Activated CD4-positive, alpha-beta T cell treated with anti-CD3 and anti-CD28 coated beads, Interleukin-2, amount 50 U/mL, for 24 hours (primary cell): ENCODE measurements at places on chromosomes 7 and 10.

GRCh38 chr7:12729112-12729511 is 41.7 kb downstream of the ARL4A start:
- DNase-seq, result no peak

- no peak for DNase-seq
Observed at GRCh38 chr10:50291261-50291850, 40.0 kb upstream of the ASAH2 start.

GRCh38 chr7:18151422-18151821 is 123.8 kb upstream of the PRPS1L1 start:
- DNase-seq, result no peak

- DNase-seq, result no peak
Observed at GRCh38 chr7:87420173-87420572, 55.3 kb downstream of the ABCB4 start.

DNA sequence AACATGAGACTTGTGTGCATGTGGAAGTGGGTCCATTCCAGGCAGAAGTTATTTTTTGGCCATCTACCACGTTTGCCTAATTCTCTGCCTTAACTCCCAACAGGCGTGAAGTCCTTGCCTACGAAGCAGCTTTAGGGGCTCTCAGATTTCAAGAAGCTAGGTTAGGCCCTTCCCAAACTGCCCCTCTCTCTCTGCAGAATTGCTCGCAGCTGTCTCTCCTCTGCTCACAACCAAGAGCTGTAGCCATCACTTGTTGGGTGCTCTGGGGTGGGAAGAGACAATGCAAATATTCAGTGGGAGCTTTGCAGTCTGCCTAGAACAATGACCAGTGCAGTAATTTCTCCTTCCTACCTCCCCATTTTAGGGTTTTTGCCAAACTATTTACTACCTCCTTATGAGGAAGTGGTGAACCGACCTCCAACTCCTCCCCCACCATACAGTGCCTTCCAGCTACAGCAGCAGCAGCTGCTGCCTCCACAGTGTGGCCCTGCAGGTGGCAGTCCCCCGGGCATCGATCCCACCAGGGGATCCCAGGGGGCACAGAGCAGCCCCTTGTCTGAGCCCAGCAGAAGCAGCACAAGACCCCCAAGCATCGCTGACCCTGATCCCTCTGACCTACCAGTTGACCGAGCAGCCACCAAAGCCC is 24.9 kb downstream of the CYP17A1 start:
- DNase-seq, result no peak

GRCh38 chr7:122056977-122057376 is 87.1 kb downstream of the AASS start:
- no peak for DNase-seq

- no peak for DNase-seq
Observed at GRCh38 chr7:91266067-91266688, 1.9 kb downstream of the FZD1 start.

- no peak for DNase-seq
Observed at GRCh38 chr7:149459201-149459539, 1.7 kb downstream of the ZNF777 start.

DNA sequence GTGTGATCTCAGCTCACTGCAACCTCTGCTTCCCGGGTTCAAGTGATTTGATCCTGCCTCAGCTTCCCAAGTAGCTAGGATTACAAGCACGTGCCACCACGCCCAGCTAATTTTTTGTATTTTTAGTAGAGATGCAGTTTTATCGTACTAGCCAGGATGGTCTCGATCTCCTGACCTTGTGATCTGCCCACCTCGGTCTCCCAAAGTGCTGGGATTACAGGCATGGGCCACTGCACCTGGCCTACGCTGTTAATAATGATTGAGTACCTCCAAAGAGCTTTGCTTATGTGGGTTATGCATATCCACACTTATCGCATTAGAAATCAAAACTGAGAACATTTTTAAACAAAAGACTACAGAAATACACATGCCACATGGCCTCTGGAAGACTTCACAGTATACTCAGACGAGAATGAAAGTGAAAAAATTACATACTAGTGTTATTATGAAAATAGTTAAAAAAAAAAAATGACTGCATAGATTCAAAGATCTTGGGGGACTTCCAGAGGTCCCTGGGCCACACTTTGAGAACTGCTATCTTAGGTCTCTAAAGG is 25.4 kb downstream of the RPP38 start:
- DNase-seq, result no peak

DNA sequence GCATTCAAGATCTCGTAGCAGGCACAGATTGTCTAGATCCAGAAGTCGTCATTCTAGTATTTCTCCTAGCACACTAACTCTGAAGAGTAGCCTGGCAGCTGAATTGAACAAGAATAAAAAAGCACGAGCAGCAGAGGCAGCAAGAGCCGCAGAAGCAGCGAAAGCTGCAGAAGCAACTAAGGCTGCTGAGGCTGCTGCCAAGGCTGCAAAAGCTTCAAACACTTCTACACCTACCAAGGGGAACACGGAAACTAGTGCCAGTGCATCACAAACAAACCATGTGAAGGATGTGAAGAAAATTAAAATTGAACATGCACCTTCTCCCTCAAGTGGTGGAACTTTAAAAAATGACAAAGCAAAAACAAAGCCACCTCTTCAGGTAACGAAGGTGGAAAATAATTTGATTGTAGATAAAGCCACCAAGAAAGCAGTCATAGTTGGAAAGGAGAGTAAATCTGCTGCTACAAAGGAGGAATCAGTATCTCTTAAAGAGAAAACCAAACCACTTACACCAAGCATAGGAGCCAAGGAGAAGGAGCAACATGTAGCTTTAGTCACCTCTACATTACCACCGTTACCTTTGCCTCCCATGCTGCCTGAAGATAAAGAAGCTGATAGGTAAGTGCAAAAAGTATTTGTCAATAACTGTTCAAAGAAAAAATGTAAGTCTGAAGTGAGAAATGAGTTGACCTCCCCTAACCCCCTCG is 37.7 kb downstream of the CDK13 start:
- DNase-seq, result no peak

GRCh38 chr7:18503126-18503866 is 7.7 kb downstream of the HDAC9 start:
- no peak for DNase-seq

GRCh38 chr7:2044311-2044882 is 188.3 kb downstream of the MAD1L1 start:
- DNase-seq, result no peak

- no peak for DNase-seq
Observed at GRCh38 chr7:121562259-121562658, 166.2 kb upstream of the FAM3C start.

DNA sequence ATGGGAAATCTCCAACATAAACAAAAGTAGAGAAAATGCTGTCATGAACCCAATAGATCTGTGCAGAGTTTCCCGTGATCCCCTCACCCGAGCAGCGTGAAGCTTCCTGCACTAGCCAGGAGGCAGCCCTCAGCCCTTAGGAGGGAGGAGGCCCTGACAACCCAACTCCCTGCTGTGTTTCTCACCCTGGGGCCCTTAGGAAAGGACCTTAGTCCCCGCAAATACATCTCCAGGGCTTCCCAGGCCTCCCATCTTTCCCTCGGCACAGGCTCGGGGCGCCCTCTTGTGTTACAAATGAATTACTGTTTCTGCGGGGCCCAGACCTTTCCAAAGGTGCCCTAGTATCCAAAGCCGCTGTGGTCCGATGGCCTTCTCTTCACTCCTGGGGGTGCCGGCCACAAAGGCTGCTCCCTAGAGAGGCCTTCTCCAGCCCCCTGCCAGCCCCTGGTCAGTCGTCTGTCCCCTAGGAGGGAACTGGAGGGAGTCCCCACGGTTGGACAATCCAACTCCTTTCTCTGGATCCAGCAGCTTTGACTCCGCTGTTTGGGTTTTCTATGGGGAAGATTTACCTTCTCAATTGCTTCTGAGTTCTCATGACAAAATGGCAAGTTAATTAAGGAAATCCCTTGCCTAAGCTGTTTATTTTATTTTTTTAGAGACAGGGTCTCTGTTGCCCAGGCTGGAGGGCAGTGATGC is 49.9 kb upstream of the SH2B2 start:
- peak; percentile 25 for DNase-seq

DNA sequence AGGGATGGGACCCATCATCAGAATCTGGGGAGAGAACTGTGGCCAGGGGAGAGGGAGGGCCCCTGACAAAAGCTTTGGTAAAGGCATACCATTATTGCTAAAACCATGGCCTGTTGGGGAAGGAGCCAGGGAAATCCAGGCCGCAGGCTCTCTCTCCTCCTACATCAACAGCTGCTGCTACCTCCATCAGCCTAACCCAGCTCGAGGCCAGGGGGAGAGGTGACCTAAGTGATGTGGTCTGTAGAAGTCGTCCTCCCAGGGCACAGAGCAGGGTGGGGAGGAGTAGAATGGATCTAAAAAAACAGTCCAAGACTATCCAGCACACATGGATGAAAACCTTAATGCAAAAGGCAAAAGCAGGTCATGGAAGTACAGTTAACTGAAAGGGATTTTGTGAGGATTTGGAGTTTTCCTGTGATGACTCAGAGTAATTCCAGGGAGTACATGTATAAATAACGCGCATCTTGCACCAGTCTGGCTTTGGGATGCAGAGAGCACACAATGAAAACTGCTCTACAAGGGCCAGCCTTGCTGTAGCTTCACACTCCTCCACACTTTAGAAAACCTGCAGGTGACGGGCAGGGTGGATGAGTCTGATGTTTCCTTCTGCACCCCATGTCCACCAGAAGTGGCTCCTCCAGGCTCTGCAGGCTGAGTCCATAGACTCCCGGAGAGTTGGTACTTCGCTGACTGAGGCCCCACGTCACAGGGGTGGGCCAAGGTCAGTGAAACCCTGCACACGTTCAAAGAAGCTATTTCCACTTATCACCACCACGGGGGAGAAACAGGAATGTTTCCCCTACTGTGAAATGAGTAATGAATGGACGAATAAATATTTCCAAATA is 38.5 kb upstream of the MSMB start:
- no peak for DNase-seq

- DNase-seq, result no peak
Observed at GRCh38 chr7:159119026-159119741, 25.5 kb downstream of the VIPR2 start.

DNA sequence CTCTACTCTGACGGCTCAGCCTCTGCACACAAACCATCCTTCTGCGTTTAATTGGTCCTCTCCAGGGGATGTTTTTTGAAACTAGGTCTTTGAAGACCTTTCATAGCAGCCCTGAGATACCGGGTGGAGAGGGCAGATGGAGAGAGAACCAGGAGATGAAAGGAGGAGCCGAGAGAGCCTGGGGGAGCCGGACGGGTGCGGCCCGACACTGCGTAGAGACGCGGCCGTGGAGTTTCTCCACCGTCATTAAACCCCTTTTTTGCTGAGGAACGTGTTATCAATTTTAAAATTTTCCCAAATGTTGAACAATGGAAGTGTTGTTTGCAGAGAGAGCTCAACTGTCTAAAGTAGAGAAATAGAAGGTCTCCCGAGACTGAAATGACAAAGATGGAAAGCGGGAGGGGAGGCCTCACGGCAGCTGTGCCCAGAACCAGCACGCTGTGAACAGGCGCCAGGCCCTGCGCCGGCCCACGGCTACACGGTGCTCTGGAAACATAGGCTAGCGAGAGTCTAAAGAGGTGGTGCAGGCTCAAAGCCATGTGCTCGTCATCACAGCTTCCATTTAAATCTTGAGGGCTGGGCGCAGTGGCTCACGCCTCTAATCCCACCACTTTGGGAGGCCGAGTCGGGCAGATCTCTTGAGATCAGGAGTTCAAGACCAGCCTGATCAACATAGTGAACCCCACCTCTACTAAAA is 307.0 kb downstream of the PTPRN2 start:
- no peak for DNase-seq

DNA sequence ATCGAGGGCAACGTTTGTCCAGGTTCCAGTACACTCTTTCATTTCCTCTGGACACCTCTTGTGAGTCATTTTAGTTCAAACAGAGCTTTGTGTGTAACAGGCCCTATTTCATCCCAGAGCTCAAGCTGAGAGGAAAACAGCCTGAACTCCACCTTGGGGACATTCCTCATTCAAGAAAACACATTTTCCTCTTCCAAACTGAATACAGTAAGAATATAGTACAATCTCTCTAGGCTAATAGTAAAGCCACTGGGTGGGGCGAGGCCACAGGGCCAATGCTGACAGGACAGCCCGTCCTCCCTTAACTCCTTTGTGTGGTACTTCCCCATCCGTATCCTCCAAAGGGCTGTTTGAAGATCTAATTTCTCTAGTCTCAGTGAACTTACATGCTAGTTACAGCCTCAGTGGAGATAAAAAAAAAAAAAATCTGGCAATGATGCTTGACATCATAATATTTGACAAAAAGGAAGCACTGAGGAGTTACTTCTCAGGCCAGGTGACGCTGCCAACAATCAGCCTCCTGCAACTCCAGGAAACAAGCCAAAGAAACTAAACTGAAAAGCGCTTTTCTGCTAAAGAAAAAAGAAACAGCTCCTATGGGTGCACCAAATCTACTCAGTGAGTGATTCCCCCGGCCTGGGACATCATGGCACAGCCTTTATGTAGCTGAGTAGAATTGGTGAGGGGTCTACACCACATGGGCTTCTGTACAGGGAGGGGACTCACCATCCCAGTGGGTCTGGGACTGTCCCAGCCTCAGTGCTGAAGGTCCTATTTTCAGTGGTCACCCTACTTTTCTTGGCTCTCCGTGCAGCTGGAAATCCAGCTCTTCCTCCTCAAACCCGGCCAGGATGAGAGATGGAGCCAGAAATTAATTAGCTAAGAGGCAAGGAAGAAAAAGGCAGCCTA is 238.2 kb upstream of the NEBL start:
- no peak for DNase-seq

GRCh38 chr10:132397671-132398565 is 918 bp downstream of the PWWP2B start:
- no peak for DNase-seq

DNA sequence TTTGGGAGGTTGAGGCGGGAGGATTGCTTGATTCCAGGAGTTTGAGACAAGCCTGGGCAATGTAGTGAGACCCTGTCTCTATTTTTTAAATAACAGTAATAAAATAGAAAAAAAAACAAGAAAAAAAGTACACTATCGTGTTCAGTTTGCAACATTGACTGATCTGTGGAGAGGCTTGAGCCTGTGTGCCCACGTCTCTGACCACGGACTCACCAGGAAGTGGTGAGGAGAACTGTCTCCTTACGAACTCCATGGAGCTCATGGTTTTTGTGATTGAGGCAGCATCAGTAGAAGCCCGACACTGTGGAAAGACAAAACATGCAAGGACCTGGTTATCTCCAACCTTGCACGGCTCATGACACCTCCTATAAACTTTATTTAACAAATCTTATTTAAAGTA is 23.9 kb upstream of the DNAJB6 start:
- DNase-seq, result no peak

DNA sequence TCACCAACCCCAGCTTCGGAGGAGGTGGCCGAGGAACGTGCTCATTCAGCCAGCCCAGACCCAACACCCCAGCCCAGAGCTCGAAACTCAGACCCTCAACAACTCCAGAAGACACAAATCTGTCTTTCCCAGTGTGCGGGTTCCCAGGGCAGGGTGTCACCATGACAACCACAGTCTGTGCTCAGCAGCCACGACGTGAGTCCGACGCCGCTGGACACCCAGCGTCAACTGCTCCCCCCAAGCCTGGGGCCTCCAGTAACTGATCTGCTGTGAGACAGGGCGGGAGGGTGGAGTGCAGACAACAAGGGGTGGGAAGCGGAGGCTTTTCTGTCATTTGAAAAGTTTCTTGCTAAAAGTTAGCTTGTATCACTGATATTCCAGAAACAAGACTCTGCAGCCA is 167.2 kb downstream of the MAD1L1 start:
- DNase-seq, result no peak

GRCh38 chr7:98163704-98164494 is 47.3 kb upstream of the BHLHA15 start:
- DNase-seq, result no peak
